ENCODE measurements at places on chromosomes 12 and 14. TPM values are rescaled to one million over a fixed set of nuclear protein-coding genes. Genes with fewer than 3 reads are reported as not detected.

The ZDHHC22 gene
- not detected for total RNA-seq

The EID3 gene
- 4.7 TPM for total RNA-seq

The GALNT8 gene
- total RNA-seq = not detected

The KRT72 gene
- not detected for total RNA-seq

The ZNF10 gene
- total RNA-seq = 8.0 TPM

The AICDA gene
- not detected for total RNA-seq

The ERBB3 gene
- 0.39 TPM for total RNA-seq

The LRCOL1 gene
- not detected for total RNA-seq

The TDRD9 gene
- 0.31 TPM for total RNA-seq

The TRIM9 gene
- 5.3 TPM for total RNA-seq

The GPRC5D gene
- total RNA-seq = not detected

The NKX2-1 gene
- not detected for total RNA-seq

The GAS2L3 gene
- total RNA-seq = 3.3 TPM

The EPYC gene
- not detected for total RNA-seq

The GPR135 gene
- total RNA-seq = 2.2 TPM

The UNC79 gene
- total RNA-seq = under 0.01 TPM

The OR4Q2 gene
- total RNA-seq = not detected

The KCNH3 gene
- total RNA-seq = 0.12 TPM

The PARP2 gene
- total RNA-seq = 6.4 TPM

The TAS2R20 gene
- total RNA-seq = 1.0 TPM

The FLVCR2 gene
- total RNA-seq = 3.7 TPM

The SOAT2 gene
- total RNA-seq = not detected

The GSG1 gene
- 0.34 TPM for total RNA-seq

The NGB gene
- total RNA-seq = not detected

The NXPH4 gene
- total RNA-seq = 17.6 TPM

The WNT1 gene
- total RNA-seq = not detected

The EIF2S3B gene
- total RNA-seq = 0.29 TPM

The PLCZ1 gene
- total RNA-seq = not detected

The SLC2A14 gene
- total RNA-seq = not detected

The FGD6 gene
- total RNA-seq = 3.3 TPM

The TGM1 gene
- 0.73 TPM for total RNA-seq

The SENP1 gene
- 6.5 TPM for total RNA-seq

The CHGA gene
- total RNA-seq = 0.87 TPM
